Skeletal muscle cell (primary cell): ENCODE measurements at places on chromosomes 16 and 17.

- no peak for DNase-seq
Measured at GRCh38 chr17:73420897-73421296, 109.1 kb upstream of the CDC42EP4 start.

DNA sequence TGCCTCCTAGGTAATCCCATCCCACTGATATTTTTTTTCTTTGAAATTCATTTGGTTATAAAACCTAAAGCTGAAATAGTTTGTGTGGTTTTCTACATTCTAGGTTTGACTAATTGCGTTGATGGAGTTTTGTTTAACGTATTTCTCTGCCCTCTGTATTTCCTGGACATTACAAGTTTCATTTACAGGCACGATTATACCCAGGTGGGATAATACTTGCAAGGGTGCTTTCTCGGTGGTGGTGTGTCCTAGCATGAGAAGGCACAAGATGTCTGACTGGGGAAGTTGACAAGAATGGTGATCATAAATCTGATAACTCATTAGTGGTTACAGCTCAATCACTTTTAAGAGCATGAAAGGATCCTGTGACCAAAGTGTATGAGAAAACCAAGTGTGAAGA is 45.0 kb downstream of the DYNLRB2 start:
- no peak for DNase-seq

DNA sequence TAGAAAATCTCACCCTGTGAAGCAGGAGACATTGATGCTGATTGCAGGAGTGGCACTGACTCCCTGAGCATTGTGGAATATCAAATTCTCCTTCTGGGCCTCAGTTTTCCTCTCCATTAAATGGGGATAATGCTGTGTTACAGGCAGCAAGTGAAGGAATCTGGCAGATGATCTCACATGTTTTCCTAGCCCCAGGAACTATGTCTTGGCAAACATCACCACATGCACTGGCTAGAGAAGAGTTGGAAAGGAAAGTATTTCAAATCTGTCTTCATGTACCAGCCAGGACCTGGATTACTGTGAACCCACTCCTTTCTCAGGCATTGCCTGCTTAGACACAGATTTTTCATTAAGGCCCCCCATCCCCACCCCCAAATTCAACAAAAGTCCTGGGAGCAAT is 13.6 kb upstream of the CCL8 start:
- no peak for DNase-seq

DNA sequence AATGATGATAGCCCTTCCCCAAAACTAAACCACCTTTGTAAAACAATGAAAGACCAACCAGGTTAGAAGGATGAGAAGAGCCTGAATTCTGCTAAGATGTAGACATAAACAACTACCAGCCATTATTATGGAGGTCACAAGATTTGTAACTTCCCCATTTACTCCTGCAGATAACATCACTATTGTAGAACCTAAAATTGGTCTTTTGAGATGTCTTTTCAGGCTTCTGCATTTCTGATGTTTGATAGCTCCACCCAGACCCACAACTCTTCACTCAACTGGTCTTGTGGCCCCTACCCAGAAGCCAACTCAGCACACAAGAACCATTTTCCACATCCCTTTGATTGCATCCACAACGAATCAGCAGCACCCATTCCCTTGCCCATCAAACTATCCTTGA is 100.8 kb downstream of the TMEM132E start:
- no peak for DNase-seq
